ENCODE measurements at places on chromosomes 1 and 21. TPM values are rescaled to one million over a fixed set of nuclear protein-coding genes. Genes with fewer than 3 reads are reported as not detected.

- no peak overlapping the region for H3K27ac ChIP-seq
- no peaks in the 10 kb centered on the region for H3K36me3 ChIP-seq
- no peak overlapping the region for H3K4me3 ChIP-seq
- H3K4me1 ChIP-seq = peaks cover 5% of the 10 kb centered on the region
These were observed 24.4 kb upstream of the RGS5 start for GRCh38 chr1:163227126-163227525.

KIF26B gene
- total RNA-seq = 3.7 TPM

DNA sequence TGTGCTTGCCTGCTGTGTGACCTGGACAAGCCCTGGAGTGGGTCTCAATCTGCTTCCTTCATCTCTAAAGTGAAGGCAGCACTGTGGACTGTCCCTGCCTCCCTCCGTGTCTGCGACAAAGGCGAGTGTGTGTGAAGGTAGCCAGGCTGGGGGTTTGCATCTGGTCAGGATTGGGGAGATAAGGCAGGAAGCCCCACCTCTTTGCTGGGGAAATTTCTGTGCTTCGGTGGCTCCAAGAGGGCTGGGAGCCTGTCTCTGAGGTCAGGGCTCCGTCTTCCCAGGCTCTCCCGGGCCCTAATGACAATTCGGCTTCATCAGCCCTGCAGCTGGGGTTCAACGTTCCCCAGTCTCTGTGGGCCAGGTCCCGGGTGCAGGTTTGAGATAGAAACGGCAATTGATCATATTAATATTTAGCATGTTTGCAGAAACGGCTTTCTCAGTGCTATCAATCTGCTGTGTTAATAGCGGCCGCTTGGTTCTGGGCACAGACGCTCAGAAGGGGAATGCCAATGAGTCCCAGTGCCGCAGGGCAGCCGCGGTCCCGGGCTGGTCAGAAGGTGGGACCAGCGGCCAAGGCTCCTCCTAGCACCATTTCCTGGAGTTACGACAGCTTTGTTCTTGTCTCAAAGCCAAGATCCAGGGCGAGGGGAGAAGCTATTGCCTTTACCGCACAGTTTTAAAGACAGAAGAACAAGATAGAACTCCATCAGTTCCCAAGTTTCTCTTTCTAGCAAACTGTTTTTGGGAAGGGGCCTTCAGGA, 105.7 kb downstream of the PRDM16 start:
- H3K4me1 ChIP-seq = peaks cover 59% of the 10 kb centered on the region
- no peaks in the 10 kb centered on the region for H3K36me3 ChIP-seq
- peak overlapping the region; percentile 18 for H3K27ac ChIP-seq
- peak; percentile 94 for DNase-seq
- H3K27me3 ChIP-seq = no peaks in the 10 kb centered on the region
- H3K4me3 ChIP-seq = no peak overlapping the region

DNA sequence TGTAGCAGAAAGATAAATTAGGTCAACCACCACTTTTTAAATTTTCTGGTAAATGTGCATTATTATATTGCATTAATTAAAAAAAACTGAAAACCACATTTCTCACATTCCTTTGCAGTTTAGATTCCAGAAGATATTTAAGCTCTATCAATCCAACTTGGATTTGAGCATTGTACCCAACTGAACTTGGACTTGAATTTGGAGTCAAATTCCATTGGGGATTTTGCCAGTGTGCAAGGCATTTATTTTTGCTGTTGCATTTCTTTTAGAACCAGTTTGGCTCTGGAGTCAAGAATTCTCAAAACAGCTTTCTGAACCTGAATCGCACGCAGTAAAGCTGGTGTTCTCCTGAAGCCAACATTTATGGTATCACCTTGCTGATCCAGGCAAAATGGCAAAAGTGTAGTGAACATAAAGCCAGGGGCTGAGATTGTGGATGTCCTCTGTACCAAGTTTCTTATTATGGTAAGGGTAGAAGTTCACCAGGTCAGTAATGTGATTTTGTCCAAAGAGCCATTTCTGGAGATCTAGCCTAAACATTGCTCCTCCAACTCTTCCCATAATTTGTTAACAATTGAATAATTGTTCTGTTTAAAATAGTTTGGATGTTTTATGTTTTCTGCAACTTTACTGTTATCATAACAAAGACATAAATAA, 890.9 kb downstream of the LRRIQ3 start:
- no peaks in the 10 kb centered on the region for H3K36me3 ChIP-seq
- no peak for DNase-seq
- no peaks in the 10 kb centered on the region for H3K27me3 ChIP-seq
- H3K27ac ChIP-seq = no peak overlapping the region

YBX1 gene
- 799 TPM for total RNA-seq

NBPF19 gene
- total RNA-seq = 12.2 TPM

DNA sequence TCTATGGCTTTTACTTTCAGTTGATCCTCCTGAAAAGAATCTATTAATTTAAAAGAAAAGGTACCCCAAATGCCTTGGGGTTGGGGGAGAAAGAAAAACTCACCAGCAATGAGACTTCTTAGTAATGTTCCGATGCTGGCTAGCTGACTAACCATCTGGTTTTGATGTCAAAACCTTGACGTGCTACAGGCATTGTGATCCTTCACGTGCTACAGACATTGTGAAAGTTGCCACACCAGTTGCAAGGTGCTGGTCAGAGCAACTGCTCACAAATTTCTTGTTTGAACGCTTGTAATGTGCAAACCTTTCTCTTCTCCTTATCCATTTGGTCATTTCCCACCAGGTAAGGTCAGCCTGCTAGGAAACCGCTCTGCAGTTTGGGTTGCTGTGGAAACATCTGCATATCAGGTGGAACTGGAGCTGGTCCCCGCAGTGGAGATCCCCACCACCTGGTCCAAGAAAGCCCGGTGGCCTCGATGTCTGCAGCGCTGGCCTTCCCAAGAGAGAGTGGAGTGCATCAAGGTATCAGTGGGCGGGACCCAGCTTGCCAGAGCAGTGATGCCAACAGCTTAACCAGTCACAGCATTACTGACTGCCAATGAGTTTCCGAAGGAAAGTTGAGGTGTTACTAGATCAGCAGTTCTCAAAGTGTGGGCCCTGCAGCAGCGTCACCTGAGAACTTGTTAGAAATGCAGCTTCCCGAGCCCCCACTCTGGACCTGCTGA, 16.1 kb downstream of the MAB21L3 start:
- H3K36me3 ChIP-seq = no peaks in the 10 kb centered on the region
- H3K4me3 ChIP-seq = no peak overlapping the region
- no peak overlapping the region for H3K27ac ChIP-seq

DNA sequence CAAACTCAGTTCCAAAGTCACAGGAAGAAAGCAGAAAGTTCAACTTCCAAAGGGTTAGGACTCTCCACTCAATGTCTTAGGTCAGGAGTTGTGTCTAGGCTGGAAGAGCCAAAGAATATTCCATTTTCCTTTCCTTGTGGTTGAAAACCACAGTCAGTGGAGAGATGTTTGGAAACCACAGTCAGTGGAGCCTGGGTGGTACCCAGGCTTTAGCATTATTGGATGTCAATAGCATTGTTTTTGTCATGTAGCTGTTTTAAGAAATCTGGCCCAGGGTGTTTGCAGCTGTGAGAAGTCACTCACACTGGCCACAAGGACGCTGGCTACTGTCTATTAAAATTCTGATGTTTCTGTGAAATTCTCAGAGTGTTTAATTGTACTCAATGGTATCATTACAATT, 11.7 kb downstream of the ATF3 start:
- H3K4me3 ChIP-seq = no peak overlapping the region
- peaks cover 56% of the 10 kb centered on the region for H3K36me3 ChIP-seq
- no peak overlapping the region for H3K27ac ChIP-seq
- H3K27me3 ChIP-seq = no peaks in the 10 kb centered on the region
- no peaks in the 10 kb centered on the region for H3K4me1 ChIP-seq

TLCD4 gene
- total RNA-seq = 8.6 TPM

GRCh38 chr1:182215764-182216163, 154.3 kb upstream of the ZNF648 start:
- H3K27ac ChIP-seq = no peak overlapping the region
- no peaks in the 10 kb centered on the region for H3K36me3 ChIP-seq
- no peak overlapping the region for H3K4me3 ChIP-seq
- no peaks in the 10 kb centered on the region for H3K27me3 ChIP-seq
- H3K4me1 ChIP-seq = peaks cover under 1% of the 10 kb centered on the region

DNA sequence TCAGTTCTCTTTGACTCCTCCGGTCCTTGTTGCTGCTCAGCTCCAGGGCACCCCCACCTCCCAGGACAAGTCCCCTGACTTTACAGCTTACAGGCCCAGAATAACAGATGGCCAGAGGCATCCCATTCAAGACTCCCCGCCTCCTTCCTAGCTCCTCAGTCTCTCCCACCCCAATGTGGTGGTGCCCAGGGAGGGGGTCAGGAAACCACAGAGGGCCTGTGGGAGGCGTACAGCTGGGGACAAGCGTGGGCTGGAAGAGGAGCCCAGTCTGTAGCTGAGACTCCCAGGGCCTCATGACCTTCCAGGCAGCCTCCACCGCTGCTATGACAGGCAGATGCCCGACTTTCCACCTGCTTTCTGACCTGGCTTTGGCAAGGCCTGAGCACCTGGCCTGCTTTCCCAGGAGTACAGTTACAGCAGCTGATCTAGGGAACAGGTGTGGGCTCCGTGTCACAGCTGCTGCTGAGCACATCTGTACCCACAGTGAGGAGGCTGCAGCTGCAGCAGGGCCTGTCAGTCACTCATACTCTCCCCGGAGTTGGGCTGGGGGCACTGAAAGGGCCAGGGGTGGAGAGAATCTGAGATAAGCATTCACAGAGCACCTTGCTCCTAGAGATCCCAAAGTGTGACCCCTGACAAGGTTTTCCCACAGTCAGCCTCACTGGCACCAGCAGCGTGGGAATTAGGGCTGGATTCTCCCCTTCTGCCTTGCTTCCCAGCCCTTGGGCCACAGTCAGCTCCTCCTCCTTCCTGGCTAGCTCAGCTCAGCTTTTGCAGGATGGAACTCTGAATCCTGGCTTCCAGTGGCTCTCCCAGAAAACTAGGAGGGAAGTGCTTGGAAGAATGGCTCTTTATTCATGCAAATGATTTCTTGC, 7.1 kb upstream of the NAV1 start:
- H3K36me3 ChIP-seq = no peaks in the 10 kb centered on the region
- H3K4me1 ChIP-seq = peaks cover 32% of the 10 kb centered on the region
- H3K27me3 ChIP-seq = no peaks in the 10 kb centered on the region
- H3K4me3 ChIP-seq = no peak overlapping the region
- DNase-seq = no peak

DNA sequence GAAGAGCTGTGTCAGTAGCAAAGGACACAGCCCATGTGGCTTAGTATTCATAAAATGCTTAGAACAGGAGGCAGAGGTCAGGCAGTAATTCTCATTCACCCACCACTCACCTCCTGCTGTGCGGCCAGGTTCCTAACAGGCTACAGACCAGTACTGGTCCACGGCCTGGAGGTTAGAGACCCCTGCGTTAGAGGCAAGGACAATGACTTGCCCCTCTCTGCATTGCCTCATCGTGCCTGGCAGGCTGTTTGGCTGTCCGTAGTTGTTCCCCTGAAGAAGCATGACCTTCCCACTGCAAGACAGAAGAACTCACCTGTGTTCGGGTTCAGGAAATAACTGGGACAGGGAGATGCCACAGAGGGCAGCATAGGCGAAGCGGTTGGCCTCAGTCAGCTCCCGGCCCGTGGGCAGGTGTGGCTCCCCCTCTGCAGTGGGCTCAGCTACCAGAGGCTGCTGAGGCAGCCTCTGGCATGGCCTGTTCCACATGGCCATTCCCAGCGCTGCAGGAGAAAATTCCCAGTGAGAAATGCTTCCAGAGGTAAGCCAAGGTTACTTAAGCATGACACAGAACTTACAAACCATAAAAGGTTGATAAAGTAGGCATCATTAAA, 19.3 kb downstream of the TMCO4 start:
- DNase-seq = no peak
- H3K4me1 ChIP-seq = no peaks in the 10 kb centered on the region
- H3K36me3 ChIP-seq = peaks cover 22% of the 10 kb centered on the region
- H3K4me3 ChIP-seq = no peak overlapping the region

RAB3B gene
- 0.91 TPM for total RNA-seq

DNA sequence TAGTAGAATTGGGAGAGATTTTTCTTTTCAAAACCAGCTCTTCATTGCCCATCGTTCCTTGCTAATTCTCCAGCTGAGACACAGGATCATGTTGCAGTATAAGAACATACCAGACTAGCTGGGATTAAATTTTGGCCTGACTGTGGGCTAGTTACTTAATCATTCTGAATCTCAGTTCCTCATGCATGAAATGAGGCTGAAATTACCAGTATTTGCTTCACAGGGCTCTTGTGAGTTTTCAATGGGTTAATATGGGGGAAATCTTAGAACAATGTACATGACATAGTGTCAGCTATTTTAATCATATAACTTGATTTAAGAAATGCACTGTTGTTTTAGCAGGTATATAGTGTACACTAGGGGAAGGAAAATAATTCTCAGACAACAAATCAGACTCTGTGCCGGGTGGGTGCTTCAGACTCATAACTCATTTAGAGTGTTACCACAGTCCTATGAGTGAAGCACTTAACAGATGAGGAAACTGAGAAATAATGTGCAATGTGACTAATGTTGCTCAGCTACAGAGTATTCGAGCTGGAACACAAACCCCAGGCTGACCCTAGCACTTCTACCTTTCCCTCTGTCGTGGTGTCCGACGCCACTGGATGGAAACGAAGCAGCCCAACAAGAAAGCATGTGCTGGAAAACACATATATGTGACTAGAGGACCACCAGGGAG, 137.6 kb upstream of the SGIP1 start:
- H3K36me3 ChIP-seq = no peaks in the 10 kb centered on the region
- DNase-seq = no peak
- H3K4me1 ChIP-seq = peaks cover 6% of the 10 kb centered on the region
- H3K27me3 ChIP-seq = no peaks in the 10 kb centered on the region
- H3K4me3 ChIP-seq = no peak overlapping the region

DCLRE1B gene
- 4.8 TPM for total RNA-seq

GRCh38 chr21:46455575-46456385, 2.9 kb upstream of the DIP2A start:
- DNase-seq = no peak
- H3K4me1 ChIP-seq = peaks cover 56% of the 10 kb centered on the region
- peak overlapping the region; percentile 91 for H3K27ac ChIP-seq
- no peaks in the 10 kb centered on the region for H3K27me3 ChIP-seq

PLA2G2A gene
- 228 TPM for total RNA-seq

KCNT2 gene
- total RNA-seq = 9.3 TPM

- DNase-seq = no peak
- H3K4me3 ChIP-seq = no peak overlapping the region
- H3K27ac ChIP-seq = no peak overlapping the region
- no peaks in the 10 kb centered on the region for H3K4me1 ChIP-seq
- H3K27me3 ChIP-seq = no peaks in the 10 kb centered on the region
- H3K36me3 ChIP-seq = no peaks in the 10 kb centered on the region
These were observed 368.6 kb downstream of the PTPRC start for GRCh38 chr1:199007423-199007822.

DNA sequence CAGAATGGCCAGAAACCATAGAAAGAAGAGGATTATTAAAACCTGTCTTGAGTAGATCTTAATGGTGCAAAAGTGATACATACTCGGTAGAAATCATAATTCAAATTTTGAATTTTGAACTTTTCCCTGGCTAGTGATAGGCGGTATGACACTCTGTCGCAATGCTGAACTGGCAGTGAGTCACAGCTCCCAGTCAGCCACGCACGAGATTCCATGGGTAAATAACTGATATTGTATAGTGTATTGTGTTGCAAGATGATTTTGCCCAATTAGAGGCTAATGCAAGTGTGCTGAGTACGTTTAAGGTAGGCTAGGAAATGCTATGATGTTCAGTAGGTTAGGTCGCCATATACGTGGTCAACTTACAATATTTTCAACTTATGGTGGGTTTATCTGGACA, 207.0 kb downstream of the SIPA1L2 start:
- H3K27ac ChIP-seq = no peak overlapping the region
- DNase-seq = no peak
- H3K4me1 ChIP-seq = peaks cover 9% of the 10 kb centered on the region
- peaks cover 5% of the 10 kb centered on the region for H3K36me3 ChIP-seq

C1QA gene
- total RNA-seq = 145 TPM

FMO3 gene
- total RNA-seq = 2.9 TPM

Measured in esophagus muscularis mucosa (tissue), 4 donors.